ENCODE measurements at places on chromosomes 7 and 10. TPM values are rescaled to one million over a fixed set of nuclear protein-coding genes. Genes with fewer than 3 reads are reported as not detected.

The SPACDR gene
- total RNA-seq: 3.8 TPM

GRCh38 chr10:44339218-44339617 is 45.7 kb downstream of the CXCL12 start:
- no peaks in the 10 kb centered on the region for H3K4me1 ChIP-seq
- H3K27me3 ChIP-seq: peaks cover 2% of the 10 kb centered on the region
- H3K4me3 ChIP-seq: no peak overlapping the region
- DNase-seq: no peak
- no peak overlapping the region for H3K27ac ChIP-seq

The MYOF gene
- 5.5 TPM for total RNA-seq

GRCh38 chr7:98011996-98012395 is 22.0 kb upstream of the OCM2 start:
- no peaks in the 10 kb centered on the region for H3K36me3 ChIP-seq
- DNase-seq: no peak
- no peak overlapping the region for H3K27ac ChIP-seq
